ENCODE measurements at places on chromosomes 16 and 17.

DNA sequence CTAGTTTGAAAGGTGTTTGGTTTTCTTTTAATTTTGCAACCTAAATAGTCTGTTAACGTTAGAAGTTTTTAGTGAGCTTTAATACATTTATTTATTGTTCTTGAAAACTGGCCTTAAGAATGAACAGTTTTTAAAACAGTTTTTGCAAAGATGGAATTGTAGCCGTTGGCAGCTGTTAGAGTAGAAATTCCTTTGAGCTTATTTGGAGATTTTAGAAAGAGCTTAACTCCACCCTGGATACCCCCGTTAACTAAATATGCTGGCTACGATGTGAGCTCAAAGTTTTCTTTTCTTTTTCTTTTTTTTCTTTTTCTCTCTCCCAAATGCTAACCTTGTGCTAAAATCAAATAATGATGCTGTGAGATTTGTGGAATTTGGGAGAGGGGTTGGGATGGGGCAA is 75.2 kb downstream of the COX10 start:
- no peak for DNase-seq

DNA sequence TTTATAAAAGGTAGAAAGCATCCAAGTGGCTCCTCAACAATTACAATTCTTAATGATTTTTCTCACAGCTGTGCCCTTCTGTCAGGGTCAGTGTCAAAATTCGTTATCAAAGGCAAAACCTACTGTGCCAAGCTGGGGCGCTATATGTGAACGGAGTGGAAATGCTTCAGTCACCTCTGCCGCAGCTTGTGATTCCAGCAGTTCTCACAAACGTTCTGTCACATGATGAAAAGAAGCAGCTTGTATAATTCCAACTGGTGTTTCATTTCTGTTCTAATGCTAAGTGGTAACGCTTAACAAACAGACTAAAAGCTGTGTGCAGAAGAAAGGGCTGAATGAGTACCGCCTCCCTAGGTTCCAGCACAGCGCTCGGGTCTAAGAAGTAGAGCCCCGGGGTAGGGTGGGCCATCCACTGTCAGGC is 14.2 kb downstream of the PLD6 start:
- no peak for DNase-seq

DNA sequence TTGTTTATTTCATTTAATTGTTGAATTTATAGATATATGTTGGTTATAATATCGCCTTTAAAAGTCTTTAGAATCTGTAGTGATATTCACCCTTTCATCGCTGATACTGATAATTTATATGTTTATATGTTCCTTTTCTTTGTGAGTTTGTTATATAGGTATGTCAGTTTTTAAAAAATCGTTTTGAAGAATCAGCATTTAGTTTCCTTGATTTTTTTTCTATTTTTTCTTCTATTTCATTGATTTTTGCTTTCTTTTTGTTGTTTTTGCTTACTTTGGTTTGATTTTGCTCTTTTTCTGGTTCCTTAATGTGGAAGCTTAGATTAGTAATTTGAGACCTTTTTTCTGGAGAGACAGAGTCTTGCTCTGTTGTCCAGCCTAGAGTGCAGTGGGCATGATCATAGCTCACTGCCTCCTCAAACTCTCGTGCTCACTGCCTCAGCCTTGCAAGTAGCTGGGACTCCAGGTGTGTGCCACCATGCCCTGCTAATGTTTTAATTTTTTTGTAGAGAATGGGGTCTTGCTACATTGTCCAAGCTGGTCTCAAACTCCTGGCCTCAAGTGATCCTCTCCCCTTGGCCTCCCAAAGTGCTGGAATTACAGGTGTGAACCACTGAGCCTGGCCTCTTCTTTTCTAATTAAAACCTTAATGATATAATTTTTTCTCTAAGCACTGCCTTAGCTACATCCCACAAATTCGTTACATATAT is 7.5 kb downstream of the IST1 start:
- no peak for DNase-seq

- no peak for DNase-seq
These were observed 22.6 kb upstream of the JPH3 start for GRCh38 chr16:87579691-87580090.

GRCh38 chr16:75320435-75320834 is 69.0 kb upstream of the BCAR1 start:
- DNase-seq, result no peak

GRCh38 chr16:11314309-11314894 is 30.9 kb upstream of the RMI2 start:
- DNase-seq, result no peak

- DNase-seq, result no peak
These were observed 54.2 kb downstream of the PLD6 start for GRCh38 chr17:17151962-17152361.

GRCh38 chr17:17561408-17562145 is 29.9 kb downstream of the PEMT start:
- no peak for DNase-seq

DNA sequence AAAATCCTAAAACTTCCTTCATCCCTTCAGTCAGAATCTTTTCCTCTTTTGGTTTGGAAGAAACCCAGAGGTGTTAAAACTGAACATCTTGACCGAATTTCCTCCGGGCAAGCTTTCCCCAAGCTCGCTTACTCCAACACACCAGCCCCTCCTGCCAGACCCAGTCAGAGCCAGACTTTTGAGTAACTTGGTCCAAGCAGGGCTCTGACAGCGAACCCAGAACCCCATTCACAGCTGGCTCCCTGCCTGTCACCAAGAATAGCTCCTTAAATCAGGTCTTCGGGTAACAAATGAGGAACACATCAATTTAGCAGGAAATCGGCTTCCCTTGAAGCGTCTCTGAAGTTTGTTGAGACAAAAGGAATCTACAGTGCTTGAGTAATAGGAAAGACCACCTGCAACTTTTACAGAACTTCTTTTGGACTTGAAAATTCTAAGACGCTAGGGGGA is 27.3 kb downstream of the GAS7 start:
- DNase-seq, result no peak

GRCh38 chr17:81056312-81056711 is 21.4 kb downstream of the BAIAP2 start:
- no peak for DNase-seq

- no peak for DNase-seq
These were observed at the start of gene KREMEN2 for GRCh38 chr16:2963723-2964474. Gene KREMEN2, plus strand, starts transcription at chr16:2964275. Its CDS starts 246 bp downstream, at chr16:2964521.

- no peak for DNase-seq
These were observed 15.8 kb upstream of the ITGAM start for GRCh38 chr16:31243734-31244670.

- DNase-seq, result no peak
These were observed 70.2 kb downstream of the HIC1 start for GRCh38 chr17:2125013-2125535.
